ENCODE measurements at places on chromosomes 7 and 10.

DNA sequence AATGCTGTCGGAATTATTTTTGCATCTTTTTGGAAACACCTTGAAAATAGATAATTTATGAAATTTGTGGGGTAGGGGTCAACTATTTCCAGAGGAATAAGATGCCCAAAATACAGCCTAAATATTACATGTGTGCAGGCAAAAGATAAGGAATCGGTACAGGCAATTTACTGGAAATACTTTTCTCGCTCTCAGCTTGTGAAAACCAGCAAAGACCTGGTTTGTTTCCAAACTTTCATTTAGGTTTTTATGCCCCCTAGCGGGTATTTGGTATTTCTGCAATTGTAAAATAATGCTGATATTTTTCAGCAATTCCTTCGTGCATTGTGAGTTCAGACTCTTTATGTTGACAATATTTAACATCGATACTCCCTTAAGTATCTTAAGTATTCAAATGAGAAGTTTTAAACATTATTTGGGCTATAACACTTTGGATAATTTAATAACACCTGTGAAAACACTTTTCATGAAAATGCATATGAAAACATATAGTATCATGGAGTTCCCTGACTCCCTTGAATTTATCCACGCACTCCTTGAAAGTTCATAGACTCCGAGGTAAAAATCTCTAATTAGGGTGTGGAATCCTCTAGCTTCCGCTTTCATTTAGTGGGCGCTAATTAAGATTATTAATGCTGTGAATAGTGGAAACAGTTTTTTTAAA lies 132.4 kb downstream of the TSPAN12 start:
- peak; percentile 1 for DNase-seq

- no peak for DNase-seq
These were observed 569.4 kb upstream of the STEAP1 start for GRCh38 chr7:89584896-89585295.

GRCh38 chr7:21616796-21617436 lies 74.1 kb downstream of the DNAH11 start:
- no peak for DNase-seq

DNA sequence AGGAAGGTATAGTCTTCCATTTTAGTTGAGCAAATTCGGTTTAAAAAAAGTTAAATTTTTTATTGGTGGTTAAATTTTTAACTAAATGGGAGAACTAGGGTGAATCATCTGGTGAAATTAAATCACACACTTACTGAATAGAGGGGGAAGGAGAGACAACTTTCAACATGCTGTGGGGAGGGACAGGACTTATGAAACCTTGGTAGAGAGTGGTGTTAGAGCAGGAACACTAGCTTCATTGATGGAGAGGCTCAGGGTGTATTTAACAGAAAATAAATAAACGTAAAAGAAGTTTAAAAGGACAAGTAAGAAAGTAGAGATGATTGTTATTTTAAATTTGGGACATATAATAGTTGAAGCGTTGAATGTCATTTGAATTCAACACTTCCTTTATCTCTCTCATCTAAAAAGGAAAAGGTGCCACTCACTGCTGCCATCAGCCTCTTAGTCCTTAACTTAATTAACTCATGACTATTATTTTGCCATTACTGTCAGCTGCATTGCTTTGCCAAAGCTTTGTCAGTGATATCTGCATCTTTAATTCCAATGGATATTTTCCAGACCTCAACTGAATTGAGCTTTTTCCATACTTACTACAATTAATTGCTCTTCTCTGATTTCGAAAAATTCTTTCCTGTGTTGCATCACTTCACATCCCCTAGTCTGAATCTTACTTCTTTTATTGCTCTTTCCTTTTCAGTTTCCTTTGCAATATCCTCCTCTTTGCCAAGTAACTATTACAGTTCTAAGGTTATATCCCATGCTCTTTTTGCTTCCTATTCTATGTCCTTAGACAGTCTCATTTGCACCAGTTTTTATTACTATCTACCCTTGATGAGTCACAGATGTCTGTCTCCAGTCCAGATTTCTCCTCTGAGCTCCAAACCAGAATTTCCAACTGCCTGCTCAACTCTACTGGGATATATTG lies 71.7 kb downstream of the GNAT3 start:
- DNase-seq, result no peak

DNA sequence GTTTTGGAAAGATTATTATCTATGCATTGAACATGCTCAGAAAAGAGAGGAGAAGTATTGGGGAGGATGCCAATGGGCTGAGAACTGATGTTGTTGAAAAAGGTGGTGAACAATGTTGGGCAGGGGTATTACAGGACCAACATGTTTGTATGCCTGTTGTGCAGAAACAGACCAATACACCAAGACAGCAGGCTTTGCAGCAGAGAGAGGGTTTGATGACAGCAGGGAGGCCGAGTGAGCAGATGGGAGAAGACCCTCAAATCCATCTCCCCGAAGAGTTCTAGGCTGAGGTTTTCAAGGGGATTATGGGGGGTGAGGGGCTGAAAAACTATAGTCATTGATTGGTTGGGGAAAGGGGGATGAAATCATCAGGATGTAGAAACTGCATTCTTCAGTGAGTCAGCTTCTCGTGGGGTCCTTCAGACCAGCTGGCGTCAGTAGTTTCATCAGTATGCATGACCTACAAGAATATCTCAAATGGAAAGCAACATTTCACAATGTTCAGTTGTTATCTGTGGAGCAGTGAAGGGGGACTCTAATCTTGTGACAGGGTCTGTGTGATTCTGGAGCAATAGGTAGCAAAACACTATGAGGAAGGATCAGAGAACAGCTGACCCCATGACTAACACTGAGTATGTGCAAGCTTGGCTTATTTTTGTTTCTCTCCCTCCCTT lies 167.8 kb downstream of the BAMBI start:
- DNase-seq, result no peak

DNA sequence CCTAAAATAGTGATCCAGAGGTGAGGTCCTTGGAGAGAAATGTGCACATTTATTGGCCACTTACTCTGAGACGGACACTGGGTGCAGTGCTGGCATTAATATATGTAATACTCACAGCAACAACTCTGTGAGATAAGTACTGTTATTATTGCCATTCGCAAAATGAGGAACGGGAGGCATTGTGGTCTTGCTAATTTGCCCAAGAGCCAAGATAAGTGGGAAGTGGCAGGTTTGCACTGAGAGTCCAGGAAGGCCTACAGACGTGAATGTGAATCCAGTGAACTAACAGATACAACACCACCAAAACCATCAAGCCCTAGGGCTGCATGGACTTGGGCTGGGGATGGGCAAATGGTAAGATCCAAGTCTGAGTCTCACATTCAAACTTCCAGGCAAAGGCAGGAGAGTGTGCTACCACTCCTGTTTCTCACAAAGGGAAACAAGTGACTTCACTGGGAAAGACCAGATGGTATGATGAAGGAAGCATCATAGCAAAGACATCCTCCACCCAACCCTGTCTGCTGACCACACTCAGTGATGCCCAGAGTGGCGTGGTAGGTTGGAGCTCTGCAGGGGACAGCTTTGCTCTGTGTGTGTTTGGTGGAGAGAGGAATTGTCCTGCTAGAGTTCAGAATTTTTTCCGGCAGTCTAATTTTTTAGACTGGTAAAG lies 19.2 kb downstream of the TMEM273 start:
- no peak for DNase-seq

- no peak for DNase-seq
These were observed 44.9 kb downstream of the DRGX start for GRCh38 chr10:49350846-49351532.

DNA sequence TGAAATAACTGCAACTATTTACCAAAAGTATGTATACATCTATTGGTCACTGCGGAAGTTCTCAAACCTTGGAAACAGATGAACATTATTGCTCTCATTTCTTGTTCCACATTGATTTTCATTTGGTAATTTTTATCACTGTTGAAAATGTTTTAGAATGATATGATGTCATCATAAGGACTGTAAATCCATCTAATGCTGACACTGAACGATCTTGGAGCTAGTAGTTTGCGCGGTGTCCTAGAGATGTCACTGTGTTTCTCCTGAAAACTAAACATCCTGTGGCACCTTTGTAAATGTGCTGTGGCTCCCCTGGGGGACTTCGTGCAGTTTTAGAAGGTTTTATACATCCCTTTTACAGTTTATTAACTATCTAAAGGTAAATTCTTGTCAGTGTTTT lies 73.5 kb downstream of the DNAJB9 start:
- no peak for DNase-seq

- DNase-seq, result no peak
These were observed 113.3 kb downstream of the KCNMA1 start for GRCh38 chr10:77524281-77524711.

DNA sequence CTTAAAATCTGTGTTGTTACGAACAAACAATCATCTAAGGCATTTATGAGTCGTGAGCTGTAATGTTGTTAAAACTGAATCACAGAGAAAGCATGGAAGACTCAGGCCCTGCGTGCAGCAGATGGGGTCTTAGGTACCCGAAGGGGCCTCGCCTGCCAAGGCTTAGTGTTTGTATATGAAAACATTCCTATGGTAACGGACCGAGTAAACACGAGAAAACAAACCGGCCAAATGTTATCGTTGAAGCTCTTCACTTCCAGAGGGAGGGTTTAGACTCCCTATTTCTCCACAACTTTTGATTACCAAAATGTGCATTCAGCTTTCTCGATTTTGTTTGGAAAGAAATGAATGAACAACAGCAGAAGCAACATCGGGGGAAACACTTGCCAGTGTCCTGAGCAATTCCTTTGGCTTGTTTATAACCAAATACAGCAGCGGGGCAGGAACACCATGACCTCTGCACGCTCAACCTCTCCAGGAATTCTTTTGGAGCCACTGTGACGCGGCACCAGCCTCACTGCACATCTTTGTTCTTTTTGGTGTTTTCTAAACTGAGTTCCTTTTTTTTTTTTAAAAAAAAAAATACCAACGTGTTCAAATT lies 121.6 kb upstream of the KLF6 start:
- no peak for DNase-seq

GRCh38 chr10:42930516-42931192 lies 146.2 kb upstream of the RET start:
- DNase-seq, result no peak

- no peak for DNase-seq
These were observed 166.8 kb upstream of the HABP2 start for GRCh38 chr10:113386005-113386404.

DNA sequence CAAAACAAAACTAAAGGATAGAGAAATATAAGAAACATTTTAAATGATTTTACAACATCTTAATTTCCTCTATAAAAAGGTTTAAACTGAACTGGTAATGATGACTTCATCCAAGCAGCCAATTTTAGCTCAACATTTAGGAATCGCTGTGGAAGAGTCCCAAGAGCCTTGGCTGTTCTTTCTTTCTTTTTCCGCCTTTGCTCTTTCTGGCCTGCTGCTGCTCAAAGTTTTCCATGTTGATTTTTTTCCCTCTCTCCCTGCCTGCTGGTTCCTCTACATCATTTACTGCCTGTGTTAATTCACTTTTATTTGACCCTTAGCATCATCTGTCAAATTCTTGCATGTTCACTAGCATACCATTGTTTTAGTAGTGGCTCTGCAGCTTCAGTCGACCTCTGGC lies 146.9 kb downstream of the EVX1 start:
- DNase-seq, result no peak

- no peak for DNase-seq
These were observed 633.5 kb upstream of the ANKRD30A start for GRCh38 chr10:36491926-36492325.

DNA sequence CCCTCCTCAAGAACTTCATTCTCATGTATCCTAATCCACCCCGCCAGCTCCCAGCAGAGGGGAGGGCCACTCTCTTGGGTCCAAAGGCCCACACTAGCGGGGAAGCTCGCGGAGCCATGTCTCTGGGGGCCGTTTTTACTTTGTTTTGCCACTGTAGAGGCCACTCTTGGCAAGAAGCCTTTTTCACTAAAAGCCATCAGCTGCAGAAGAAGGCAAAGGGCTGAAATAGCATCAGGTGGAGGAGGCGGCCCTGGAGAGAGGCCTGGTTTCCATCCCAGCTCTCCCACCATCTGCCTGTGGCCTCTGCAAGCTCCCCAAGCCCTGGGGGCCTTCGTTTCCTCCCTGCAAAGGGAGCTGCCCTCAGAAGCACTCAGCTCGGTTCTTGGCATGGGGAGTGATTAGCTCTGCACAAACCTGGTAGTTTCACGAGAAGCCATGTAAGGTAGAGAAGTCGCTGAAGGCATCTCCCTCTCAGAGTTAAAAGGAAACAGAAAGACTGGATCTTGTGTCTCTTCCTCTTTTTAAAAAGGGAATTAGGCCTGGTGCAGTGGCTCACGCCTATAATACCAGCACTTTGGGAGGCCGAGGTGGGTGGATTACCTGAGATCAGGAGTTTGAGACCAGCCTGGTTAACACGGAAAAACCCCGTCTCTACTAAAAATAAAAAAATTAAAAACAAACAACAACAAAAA lies 70.3 kb downstream of the PARP12 start:
- no peak for DNase-seq

- no peak for DNase-seq
These were observed 696 bp downstream of the GIMAP4 start for GRCh38 chr7:150567871-150568301.

DNA sequence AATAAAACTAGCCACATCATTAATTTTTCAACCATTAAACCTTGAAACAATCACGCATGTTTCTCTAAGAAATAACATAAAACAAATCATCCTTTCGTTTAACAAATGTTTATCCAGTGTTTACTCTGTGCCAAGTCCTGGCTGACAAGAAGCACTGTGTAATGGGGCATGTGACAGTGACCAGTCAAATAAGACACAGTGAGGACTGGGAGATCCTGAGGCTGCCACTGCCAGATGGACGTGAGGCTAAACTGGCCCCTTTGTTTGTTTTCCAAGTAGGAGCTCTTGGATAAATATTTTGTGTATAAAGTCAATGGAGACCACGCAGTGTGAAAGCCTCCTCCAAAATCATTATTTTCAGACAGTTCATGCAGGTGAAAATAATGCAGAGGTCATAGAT lies 626.2 kb downstream of the SUGCT start:
- DNase-seq, result no peak

DNA sequence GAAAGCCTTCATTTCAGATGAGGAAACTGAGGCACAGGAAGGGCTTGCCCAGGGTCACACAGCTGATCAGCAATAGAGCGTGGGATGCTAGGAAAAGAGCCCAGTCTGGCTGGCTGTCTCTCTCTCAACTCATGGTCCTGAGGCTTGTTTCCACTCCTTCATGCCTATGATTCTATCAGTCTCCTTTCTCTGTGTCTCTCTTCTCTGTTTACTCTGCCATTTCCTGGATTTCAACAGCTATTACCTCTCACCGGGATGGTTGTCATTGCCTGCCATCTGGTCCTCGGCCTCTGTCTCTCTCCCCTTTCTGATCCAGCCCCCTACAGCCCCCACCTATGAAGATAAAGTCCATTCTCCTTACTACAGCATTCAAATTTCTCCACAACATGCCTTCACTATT lies 93.3 kb upstream of the AGBL3 start:
- no peak for DNase-seq

- DNase-seq, result no peak
These were observed 464.2 kb downstream of the PLXNA4 start for GRCh38 chr7:132112106-132112505.

Data from GM12892 (cell line).